ENCODE measurements at places on chromosomes 2 and 18.
A peak's percentile ranks its signal among the peaks of the same experiment; 100 is the strongest.

- no peak for DNase-seq
Measured at GRCh38 chr2:222470802-222471468, 46.6 kb downstream of the SGPP2 start.

GRCh38 chr18:12278741-12279682 lies 24.9 kb downstream of the CIDEA start:
- peak; percentile 98 for DNase-seq

GRCh38 chr18:37764541-37765288 lies 199.1 kb upstream of the CELF4 start:
- no peak for DNase-seq

DNA sequence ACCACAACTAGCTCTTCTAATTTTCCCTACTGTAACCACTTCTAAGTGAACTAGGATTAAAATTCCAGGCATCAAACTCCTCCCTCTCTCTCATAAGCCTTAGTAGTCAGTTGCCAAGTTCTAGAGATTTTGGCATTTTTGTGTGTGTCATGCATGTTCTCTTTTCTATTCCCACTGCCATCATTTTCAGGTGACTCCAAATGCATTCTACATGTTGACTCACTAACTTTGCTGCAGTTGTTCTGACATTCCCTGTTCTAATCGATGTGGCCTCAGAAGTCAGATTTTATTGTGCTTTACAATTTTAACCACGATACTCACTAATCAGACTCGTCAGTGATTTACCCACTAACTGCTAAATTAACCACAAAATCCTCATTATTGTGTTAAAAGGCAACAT lies 13.3 kb downstream of the DSC1 start:
- no peak for DNase-seq

DNA sequence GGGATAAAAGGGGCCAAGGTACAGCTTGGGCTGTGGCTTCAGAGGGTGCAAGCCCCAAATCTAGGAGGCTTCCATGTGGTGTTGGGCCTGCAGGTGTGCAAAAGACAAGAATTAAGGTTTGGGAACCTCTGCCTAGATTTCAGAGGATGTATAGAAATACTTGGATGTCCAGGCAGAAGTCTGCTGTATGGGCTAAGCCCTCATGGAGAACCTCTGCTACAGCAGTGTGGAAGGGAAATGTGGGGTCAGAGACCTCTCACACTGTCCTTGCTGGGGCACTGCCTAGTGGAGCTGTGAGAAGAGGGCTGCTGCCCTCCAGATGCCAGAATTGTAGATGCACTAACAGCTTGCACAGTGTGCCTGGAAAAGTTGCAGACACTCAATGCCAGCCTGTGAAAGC lies 880.6 kb upstream of the ID2 start:
- DNase-seq, result no peak

DNA sequence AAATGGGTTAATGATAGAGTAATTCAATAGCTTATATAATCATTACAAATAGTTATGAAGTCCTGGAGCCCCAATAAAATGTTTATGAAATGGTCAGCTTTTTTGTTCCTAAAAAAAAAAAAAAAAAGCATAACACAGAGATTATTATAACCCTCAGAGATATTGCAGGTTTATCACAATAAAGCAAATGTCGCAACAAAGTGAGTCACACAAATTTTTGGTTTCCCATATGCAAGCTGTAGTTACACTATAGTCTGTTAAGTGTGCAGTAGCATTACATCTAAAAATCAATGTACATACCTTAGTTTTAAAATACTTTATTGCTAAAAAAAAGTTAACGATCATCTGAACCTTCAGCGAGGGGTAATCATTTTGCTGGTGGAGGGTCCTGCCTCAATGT lies 20.0 kb downstream of the WDFY1 start:
- peak; percentile 66 for DNase-seq

DNA sequence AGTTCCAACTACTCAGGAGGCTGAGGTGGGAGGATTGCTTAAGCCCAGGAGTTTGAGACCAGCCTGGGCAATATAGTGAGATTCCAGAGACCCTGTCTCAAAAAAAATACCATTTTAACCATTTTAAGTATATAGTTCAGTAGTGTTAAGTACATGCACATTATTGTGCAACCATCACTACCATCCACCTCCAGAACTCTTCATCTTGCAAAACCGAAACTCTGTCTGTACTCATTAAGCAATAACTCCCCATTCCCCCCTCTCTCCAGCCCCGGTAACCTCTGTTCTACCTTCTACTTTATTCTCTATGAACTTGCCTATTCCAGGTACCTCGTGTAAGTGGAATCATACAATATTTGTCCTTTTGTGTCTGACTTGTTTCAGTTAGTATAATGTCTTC lies 86.4 kb downstream of the GFPT1 start:
- DNase-seq, result no peak

DNA sequence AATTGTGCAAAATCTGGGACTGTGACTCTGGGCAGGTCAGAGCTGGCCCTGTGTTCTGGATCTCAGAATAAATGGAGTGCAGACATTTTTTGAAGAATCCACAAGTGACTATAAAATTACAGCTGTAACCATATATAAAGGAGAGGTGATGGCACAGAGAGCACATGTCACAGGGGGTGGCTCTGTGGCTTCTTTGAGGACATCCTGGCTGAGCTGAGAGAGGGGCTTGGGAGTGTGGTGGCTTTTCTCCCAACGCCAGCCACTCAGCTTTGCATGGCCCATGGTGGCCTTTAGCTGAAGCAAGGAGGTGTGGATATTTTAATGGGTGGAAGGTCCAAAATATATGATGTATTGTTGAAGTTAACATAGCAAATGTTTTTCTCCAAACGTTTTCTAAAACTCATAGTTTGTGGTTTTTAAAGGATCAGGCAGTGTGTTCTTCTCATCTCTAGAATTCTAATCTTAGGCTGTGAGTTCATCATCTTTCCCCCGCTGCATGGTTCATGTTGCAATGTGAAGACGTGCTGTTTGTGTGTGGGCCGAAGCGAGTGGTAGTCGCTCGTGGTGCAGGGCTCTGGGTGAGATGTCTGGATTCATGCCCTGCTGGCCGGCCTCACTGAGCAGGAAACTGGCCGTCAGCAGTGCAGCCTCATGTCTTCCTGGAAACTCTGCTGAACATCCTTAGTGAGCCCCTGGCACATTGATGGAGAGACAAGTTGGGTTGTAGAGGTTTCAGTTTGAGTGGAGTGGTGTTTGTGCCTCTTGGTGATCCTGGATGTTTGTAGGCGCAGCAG lies 109.9 kb downstream of the ZNF236 start:
- peak; percentile 30 for DNase-seq

- peak; percentile 95 for DNase-seq
Measured at GRCh38 chr18:54023471-54023870, 201.0 kb downstream of the MBD2 start.

DNA sequence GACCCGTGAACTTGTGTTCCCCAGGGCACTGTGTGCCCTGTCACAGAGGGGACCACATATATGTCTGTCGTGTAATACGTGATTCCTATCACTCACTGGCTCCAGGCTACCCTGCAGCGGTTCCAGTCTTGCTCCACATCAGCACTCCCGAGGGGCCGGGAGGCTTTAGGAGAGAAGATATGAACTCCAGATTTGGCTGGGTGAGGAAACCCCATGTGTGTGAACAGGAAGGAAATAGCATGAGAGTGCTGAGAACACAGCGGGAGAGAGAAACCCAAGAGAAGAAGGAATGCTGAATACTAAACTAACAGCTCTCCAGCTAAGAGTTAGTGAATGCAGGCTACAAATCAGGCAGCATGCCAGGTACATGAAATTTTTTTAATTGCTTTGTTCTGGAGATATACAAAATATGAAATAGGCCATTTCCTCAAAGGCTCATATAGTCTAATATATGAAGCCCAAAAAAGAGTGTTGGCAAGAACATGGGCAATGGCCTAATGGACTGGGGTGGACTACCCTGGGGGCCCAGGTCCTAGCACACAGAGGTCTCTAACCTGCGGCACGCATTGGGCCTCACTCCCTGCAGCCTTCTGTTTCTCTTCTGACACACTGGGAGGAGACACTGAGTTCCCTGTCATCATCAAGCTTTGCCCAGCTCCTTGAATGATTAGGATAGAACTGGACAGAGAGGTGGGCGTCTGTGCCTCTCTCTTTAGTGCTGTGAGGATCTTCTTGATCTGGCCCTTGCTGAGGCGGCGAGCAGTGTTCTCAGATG lies 372.8 kb upstream of the RAB6C start:
- DNase-seq, result peak; percentile 23

- peak; percentile 57 for DNase-seq
Measured at GRCh38 chr2:202237787-202238233, 587 bp downstream of the SUMO1 start.

DNA sequence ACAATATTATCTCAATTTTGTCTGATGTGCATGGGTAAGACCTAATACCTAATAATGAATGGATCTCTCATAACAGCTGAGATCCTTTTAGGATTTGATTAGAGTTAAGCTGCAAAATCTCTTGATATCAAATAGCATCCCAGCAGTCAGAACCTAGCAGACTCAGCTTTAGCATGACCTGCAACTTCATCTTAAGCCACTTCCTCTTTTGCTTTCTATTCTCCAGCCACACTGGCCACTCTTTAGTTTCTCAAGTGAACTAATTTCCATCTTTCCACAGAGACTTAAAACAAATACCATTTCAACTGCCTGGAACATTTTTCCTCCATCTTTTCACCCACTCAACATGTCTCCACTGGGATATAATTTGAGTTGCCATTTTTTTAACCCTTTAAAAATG lies 1251.6 kb upstream of the ZEB2 start:
- DNase-seq, result no peak

DNA sequence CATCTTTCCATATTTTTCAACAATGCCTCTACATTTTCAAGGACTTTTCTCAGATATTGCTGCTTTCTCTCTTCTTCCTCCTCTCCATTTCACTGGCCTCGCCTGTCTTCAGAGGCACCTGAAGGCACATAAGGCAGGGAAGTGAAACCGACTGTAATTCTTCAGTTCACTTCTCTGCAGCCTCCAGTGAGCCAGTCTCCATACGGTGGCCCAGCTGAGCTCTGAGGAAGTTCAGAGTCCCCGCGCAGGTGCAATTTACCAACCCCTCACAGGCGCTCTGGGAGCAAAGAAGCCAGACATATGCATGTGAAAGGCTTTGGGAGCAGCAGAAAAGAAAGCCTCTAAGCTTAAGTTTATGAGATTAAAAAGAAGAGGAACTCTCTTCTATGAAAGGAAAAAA lies 12.4 kb downstream of the KLHL14 start:
- DNase-seq, result no peak

DNA sequence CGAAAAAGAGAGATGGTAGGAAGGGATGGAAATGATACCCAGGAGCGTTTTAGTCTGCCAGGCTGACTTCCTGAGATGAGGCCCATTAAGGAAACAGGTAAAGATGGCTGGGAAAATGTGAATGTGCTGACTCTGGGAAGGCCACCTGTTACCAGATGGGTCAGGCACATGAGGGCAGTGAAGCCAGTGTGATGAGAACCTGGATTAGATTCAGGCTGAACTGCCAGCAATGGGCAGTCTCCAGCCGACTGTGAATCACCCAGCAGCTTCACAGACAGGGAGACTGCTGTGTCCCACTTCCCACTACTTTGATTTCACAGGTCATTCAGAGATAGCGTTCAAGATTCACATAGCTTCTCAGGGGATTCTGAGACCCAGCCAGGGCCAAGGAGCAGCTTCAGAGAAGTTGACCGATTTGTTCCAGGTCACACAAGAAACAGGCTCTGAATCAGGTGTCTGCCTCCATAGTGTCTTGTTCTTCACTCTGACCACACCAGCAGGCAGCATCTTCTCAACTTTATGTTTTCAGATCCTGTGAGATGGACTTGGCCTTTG lies 26.4 kb downstream of the CAPN13 start:
- DNase-seq, result no peak

GRCh38 chr2:23127465-23127864 lies 257.5 kb upstream of the KLHL29 start:
- DNase-seq, result no peak

- DNase-seq, result peak; percentile 30
Measured at GRCh38 chr2:103887625-103888024, 966.3 kb upstream of the POU3F3 start.

DNA sequence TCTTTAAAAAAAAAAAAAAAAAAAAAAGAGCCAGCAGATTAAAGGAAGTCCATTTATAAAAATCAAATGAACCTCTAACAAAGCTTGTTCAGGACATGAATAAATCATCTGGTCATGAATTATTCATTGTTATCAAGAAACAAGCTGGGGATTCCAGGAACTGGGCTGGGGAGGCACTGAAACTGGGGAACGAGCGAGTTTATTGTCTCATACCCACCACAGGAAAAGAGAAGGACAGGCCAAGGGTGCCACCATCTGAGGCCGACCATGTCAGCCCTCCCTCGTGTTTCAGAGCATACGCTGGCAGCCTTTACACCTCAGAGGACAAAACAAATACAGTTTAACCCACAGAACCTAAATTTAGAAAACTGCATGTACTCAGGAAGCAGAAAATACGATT lies 164.2 kb downstream of the VWC2L start:
- no peak for DNase-seq

DNA sequence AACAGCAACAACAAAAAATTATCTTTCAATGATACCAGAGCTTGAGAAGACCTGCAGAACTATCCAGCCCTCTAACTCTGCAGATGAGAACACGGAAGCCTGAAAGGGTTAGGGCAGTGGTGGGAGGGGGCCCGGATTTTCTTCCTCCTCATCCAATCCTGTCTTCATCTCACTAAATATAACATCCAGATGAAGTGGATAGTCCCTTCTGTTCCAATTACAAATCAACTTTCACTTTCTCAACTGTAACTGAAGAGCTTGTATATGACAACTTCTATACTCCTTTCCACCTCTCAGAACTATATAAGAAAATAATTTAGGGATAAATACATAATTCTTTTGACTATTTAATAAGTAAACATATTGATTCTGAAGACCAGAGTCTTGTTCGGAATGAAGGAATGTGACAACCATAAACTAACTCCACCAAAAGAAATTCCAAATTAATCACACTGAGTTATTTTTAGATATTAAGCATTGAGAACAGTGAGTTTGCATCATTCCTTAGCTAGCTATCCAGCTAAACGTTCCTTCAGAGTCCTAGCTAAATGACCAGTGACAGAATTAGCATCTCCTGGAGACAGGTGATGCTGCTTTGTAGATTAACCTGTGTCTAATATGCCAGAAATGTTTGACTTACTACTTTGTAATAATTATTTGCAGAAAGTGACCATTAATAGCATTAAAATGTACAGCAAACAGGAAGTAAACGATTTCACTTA lies 32.7 kb downstream of the SFT2D3 start:
- DNase-seq, result peak; percentile 30

DNA sequence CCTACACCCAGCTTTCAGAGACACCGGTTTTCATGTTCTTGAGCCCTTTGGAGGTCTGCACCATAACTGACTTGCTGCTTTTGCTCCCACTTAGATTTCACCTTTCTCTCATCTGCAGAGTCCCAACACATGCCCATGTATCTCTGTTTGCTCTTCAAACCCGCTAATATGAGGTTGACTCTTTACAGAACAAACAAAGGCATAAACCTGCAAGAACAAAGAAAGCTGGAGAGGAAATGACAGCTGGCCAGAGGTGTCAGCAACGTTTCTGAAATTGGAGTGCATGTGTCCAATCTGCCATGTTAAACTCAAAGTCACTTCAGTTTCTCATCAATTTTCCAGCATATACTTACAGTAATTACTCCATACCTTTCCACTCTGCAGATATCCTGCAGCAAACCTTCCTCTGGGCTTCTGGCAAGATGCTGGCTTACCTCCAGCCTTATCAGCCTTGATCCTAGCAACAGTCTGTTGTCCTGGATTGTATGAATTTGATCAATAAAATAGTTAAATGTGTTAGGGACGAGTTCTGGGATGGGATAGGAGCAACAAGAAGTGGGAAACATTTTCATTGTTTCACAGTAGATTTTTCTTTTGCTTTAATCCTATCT lies 157.4 kb downstream of the FHOD3 start:
- no peak for DNase-seq

GRCh38 chr2:191907091-191907490 lies 60.2 kb upstream of the CAVIN2 start:
- DNase-seq, result no peak

- DNase-seq, result peak; percentile 12
Measured at GRCh38 chr18:11661430-11661829, 27.6 kb upstream of the GNAL start.

Measured in fibroblast of skin of right biceps (primary cell).